ENCODE measurements at places on chromosomes 12 and 14. TPM values are rescaled to one million over a fixed set of nuclear protein-coding genes. Genes with fewer than 3 reads are reported as not detected.

The PKP2 gene
- total RNA-seq = 2.8 TPM

The AVPR1A gene
- not detected for total RNA-seq

The FLRT2 gene
- 7.5 TPM for total RNA-seq

The PNP gene
- 54.8 TPM for total RNA-seq

The LRRC43 gene
- not detected for total RNA-seq

The TMCC3 gene
- total RNA-seq = 5.1 TPM

The CAPS2 gene
- 4.1 TPM for total RNA-seq

DNA sequence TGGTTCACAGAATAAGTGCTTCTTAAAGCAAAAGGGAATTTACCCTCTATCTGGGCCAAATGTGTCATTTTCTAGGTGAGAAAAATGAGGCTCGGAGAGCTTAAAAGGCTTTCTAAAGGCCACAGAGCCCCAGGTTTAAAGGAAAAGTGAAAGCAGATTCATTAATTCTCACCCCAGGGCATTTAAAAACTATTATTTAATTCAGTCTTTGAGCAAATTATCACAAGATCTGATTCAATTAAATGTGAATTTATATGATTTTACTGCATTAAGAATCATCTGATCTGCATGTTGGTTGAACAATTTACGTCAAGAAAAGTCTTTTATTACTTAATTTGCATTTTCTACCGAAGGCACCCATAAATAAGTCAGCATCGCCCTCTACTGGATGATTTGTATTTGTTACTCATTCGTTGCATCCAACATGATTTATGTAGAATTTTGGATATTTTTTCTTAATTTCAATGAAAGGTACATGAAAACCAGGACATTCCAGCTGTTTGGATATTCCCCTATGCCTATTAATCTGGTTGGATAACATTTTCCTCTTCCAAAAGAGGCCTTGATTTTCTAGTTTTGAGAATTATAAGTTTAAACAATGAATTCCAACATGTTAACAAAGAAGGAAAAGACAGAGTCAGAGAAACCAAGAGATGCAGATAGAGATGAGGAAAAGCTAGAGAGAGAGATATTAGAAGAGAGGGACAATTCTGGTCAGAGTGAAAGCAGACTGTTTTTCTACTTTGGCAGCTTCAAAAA is 19.1 kb upstream of the DHRS7 start:
- peak; percentile 65 for DNase-seq

DNA sequence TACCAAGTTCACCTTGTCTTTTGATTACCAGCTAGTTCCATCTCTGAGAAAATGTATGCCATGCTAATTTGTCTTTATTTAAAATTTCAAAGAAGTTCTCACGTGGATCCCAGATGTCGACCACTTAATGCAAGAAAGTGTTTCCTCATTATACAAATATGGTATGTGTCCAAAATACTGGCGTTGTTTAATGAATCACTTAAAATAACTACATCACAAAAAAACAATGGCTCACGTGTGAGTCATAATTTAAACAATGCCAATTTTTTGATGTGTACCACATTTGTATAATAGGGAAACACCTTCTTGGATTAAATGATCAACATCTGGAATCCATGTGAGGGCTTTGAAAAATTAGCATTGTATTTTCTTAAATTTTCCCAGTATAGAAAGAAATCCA is 40.8 kb downstream of the DBX2 start:
- DNase-seq = peak; percentile 26

GRCh38 chr12:108861878-108862587 is 4.7 kb upstream of the SSH1 start:
- DNase-seq = no peak

DNA sequence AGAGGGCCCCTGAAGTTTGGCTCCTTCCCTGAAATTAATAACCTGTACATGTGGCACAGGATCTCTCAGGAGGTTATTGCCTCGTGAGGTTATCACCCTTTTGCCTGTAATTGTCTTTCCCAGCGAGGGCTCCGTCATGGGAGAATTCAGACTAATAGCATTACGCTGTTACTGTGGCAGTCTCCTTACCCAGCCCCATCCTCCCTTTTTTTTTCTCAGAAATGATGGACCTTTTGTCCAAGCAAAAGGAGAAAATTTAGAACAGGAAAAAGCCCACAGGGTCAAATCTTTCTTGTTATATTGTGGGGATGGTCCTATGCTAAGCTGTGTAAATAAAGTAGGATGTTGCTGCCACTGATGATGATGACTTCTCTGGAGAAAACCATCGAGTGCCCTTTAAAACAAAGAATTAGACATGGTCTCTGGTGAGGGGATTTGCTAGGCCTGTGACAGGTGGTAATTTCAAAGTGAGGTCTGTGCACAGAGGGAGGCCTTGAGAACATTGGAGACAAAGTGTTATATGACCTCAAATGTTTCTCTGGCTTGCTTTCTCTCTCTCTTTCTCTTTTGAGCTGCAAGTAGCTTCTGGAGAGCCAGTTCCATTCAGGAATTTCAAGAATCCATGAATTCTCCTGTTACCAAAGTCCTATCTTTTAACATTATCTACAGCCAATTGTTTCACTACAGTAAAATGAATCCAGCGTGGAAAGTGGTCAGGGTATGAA is 357.2 kb downstream of the BMP4 start:
- DNase-seq = peak; percentile 19

DNA sequence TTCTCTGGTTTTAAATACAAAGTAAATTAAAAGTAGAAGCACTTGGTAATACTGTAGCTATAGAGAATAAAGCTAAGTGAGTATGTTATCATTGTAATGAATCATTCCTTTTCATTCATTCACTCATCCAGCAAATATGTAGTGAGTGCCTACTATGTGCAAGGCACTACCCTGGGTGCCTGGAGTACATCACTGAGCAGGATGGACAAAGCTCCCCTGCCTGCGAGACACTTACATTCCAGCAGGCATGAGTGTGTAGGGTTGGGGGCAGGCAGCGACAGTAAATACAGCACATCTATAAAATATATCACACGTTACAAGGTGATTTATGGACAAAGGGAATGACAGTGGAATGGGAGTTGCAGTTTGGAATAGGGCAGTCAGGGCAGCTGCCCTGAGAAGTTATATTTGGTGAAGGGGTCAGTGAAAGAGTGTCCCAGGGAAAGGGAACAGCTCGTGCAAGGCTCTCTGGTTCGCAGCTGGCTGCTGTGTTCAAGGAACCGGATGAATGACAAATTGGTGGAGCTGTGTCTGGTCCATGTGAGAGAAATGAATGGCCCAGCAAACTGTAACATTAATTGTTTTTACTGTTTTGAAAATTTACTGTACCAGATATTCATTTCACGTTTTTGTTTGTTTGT is 159.6 kb downstream of the CRADD start:
- DNase-seq = no peak

DNA sequence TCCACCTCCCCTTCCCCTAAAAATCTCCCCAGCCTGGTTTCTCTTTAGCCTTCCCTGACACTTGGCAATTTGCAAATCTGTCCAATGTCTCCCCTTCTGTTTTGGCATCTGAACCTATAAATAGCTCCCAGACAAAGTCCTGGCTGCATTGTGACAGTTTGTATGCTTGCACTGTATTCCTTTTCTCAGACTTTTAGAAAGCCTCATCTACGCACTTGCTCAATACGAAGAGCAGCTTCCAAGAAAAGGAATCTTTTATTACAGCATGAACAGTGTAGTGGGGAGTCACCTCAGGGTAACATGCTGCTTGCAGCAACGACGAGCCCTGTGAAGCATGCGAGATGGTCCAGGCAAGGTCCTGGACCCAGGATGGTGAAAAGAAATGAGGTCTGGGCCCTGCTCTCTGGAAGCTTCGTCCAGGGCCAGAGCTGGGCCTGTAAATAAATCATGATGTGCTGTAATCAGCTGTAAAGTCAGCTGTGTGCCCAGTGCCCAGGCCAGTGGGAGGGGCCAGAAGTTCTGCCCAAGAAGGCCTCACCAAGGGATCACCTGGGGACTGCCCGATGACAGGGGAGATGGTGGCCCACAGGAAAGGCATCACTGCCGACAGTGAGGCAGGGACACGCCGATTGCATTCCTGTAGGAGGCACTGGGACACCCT is 88.3 kb downstream of the RIN3 start:
- DNase-seq = no peak

DNA sequence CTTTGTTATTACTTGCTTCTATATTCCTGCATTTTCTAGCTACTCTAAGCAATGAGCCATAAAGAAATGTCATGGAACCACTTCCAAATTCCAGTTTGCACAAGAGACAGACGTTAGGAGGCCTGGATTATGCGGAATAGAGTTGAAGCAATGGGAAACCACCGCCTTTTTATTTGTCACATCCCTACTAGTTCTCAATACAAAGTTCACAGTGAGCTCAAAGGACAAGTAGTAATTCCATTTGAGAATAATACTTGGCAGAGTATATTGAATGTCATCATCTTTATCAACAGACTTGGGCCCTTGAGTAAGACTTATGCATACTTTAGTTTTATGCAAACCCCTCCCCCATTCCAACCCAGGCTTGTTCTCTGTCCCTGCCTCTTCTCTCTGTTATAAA is 3.7 kb upstream of the SLC15A5 start:
- DNase-seq = no peak

GRCh38 chr14:22475381-22475780 is 113.6 kb downstream of the DAD1 start:
- DNase-seq = no peak

DNA sequence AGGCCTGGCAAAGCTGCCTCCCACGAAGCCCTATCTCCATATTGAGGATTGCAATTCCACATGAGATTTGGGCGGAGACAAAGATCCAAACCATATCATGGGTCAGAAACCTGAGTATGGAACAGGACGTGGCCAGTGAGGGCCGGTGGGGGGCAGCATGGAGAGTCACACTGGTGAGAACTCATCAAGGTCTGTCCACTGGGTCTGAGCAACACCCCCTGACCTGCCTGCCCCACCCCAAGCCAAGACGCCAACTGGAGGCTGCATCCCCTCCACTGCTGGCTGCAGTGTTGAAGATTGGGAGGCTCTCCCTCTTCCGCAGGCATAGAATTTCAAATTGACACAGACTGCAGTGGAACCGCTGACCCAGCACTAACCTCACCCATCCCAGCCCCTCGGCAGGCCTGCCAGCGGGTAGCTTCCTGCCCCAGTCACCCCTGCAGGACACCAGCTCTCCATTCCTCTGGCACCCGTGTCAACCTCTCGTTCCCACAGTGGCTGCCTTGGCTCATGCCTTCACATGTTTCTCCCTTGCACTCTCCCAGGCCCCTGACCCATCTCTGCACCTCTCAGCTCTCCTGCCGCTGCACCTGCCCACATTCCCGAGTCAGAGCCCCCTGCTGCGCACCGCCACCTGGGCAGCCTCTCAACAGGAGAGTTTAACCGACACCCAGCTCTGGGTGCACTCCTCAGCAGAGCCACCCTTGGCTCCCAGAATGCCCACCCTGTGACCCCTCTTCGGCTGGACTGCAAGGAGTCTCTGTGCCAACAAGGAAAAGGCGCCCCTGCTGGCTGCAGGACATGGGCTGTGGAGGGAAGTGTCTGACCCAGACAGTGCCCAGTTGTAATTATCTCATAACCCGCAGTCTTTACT is 45.2 kb upstream of the PPP2R5C start:
- DNase-seq = no peak

GRCh38 chr12:76259660-76260389 is 88.4 kb downstream of the BBS10 start:
- peak; percentile 71 for DNase-seq

- no peak for DNase-seq
These were observed 45.4 kb downstream of the EMP1 start for GRCh38 chr12:13241833-13242488.

- no peak for DNase-seq
These were observed 4.8 kb upstream of the SCARB1 start for GRCh38 chr12:124868252-124869058.

DNA sequence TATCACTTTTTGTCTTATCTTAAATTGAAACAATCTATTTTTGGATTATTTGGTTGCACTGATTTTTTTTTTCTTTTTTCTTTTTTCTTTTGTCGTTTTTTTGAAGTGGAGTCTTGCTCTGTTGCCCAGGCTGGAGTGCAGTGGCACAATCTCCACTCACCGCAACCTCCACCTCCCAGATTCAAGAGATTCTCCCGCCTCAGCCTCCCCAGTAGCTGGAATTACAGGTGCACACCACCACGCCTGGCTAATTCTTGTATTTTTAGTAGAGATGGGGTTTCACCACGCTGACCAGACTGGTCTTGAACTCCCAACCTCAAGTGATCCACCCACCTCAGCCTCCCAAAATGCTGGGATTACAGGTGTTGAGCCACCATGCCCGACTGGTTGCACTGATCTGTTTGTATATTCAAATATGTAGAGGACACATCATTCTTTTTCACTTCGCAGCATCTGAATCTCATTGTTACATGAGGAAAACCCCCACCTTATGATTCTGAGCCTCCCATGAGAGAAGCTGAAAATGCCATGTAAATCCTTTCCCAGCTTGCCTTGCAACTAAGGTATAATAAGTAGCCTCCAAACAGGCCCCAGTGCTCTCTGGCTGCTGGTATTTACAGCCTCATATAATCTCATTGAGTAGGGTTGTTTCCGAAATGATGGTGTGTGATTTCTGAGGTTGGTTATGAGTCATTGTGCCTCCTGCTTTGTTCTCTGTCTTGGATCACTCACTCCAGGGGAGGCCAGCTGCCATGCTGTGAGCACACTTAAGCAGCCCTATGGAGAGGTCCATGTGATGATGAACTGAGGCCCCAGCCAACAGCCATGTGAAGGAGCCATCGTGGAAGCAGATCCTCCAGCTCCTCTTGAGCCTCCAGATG is 5.2 kb upstream of the HSP90B1 start:
- DNase-seq = peak; percentile 95

- no peak for DNase-seq
These were observed 62.3 kb downstream of the SAMD4A start for GRCh38 chr14:54629183-54629582.

GRCh38 chr14:91399868-91400640 is 17.6 kb downstream of the CCDC88C start:
- DNase-seq = no peak

DNA sequence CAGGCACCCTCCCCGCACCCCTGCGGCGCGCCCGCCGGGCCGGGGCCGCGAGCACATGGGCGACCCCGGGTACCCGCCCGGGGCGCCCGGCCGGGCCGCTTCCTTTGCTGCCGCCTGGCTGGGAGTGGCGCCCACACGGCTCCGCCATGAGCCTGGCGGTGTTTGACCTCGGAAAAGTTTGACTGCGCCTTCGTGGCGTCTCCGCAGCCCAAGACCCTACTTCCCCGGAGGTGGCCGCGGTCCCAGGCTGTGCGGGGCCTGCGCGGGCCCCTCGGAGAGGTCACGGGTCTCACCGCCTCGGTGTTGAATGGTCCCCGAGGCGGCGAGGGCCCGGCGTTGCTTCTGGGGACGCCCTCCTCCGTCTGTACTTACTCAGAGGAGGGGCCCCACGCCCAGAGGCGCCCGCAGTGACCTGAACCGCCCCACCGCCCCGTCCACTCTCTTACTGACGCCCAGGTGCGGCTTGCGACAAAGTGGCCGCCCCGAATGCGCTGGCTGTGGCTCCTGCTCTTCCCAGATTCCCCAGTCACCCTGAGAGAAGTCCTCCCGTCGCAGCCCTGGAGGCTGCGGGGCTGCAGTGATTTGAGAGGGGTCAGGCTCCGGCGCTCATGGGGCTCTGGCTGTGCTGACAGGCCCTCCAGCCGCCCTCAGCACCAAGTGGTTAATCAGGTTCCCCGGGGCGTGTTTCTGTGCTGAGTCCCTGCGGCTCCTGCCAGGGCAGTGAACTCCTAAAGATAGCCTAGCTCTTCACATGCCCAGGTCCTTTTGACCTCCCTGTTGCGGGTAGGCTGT is 5.8 kb downstream of the KMT5A start:
- peak; percentile 25 for DNase-seq

All from LHCN-M2 (cell line).